ENCODE measurements at places on chromosomes 13 and 19.

DNA sequence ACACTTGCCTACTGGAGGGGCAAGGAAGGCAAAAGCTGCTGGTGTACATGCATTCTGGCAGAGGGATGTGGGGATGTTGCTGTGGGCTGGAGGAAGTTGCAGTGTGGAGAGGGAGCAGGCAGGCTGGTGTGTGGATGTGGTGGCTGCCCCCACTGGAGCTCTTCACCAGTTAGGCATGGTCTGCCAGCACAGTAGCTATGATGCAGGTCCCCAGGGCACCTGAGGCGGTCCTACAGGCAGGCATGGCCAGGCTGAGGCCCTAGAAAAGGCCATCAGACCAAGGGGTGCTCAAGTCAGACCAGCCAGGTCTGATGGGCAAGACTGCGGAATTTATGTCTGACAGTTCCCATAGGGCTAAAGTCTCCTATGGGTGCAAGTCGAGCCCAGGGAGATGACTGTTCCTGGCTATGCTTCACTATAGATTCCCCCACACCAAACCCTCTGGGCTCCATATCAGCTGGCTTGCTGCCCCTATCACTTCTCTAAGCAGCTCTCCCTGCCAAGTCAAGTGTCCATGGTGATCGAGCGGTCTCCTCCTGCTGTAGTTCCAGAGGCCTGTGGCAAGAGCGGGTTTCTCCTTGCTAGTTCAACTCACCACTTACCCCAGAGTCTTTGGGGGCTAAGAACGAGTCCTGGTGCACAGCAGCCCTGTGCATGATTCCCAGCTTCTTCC is 473.1 kb downstream of the TDRD3 start:
- no peak for DNase-seq

GRCh38 chr13:44758630-44759383 is 182.7 kb upstream of the TSC22D1 start:
- peak; percentile 4 for DNase-seq

- no peak for DNase-seq
Measured at GRCh38 chr13:90362707-90363106, 984.8 kb upstream of the MIR17HG start.

- no peak for DNase-seq
Measured at GRCh38 chr19:33815380-33816340, 19.0 kb downstream of the KCTD15 start.

- DNase-seq, result no peak
Measured at GRCh38 chr13:103731959-103732358, 665.7 kb upstream of the SLC10A2 start.

- DNase-seq, result no peak
Measured at GRCh38 chr13:110832205-110832479, 82.7 kb downstream of the ANKRD10 start.

- no peak for DNase-seq
Measured at GRCh38 chr13:41416276-41416675, 41.1 kb upstream of the RGCC start.

DNA sequence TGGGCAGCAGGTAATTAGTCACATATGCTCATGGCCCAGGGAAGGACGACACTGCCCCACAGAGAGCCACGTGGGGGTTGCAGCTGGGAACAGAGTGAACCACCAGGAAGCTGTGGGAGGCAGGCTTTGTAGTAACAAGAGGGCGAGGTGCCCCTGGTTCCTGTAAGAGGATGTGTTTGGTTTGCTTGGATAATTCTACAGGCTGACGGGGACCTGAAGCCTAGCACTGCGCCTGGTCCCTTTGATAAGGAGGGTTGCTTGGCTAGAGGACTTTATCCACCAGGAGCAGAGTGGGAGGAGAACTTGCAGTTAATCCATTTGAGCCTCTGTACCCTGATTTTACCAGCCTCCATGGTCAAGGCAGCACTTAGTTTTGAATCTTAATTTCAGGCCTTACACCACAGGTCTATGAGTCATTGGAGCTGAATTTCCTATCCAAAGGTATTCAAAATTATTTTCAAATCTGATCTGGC is 67.4 kb upstream of the CLDN10 start:
- no peak for DNase-seq

DNA sequence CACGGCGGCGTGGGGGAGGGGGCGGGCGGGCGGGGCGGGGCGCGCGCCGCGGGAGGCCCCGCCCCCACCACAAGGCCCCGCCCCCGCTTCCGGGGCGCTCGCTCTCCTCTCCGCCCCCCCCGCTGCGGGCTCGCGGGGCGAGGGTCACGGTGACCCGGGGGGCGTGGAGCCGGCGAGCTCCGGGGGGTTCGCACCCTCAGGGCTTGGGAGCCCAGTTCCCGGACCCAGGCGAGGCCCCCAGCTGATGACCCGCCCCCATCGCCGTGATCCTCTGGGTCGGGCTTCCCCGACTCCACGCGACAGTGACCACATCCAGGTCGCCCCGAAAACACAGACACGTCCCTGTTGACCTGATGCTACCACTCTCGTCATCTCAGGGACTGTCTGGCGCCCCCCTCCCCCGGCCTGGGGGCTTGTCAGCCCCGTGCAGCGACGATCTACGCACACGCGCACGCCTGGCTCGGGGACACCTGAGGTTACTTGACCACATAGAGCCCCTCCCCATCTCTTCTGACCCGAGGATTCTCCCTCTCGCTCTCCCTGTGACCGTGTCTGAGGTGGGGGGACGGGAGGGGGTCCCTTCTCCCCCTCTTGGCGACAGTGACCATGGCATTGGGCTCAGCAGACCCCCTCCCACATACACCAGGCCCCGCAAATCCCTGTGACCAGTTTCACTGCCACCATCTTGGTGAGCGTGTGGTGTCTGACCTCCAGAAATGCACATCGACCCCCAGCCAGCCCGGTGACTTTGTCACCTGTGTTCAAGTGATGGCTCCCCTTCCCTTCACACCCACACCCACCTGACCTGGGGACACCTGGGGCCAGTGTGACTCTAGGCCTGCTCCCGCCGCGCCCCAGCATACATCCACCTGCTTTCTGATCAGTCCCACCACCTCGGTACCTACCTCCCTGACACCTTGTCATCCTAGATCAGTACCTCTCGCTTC is 670 bp downstream of the MAP2K7 start:
- DNase-seq, result peak; percentile 37

- no peak for DNase-seq
Measured at GRCh38 chr13:93309886-93310523, 83.4 kb downstream of the GPC6 start.

GRCh38 chr13:40682449-40683240 is 16.2 kb upstream of the FOXO1 start:
- DNase-seq, result no peak

DNA sequence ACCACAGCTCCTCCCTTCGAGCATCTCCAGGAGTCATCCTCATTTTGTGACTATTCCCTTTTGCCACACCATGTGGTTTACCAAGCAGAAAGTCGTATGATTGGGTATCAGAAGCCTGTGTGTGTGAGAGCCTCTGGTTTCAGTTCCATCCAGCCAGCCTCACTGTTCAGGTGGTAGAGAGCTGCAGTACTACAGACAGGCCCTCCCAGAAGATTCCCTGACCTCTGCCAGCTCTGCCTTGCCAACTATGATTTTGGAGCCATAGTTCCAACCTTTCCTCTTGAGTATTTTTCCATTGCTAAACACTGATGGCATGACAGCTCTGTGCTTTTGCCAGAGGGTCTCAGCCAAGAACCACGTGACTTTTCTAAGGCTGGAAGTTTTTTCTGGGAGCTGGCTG is 82.5 kb downstream of the DHRS12 start:
- DNase-seq, result no peak

DNA sequence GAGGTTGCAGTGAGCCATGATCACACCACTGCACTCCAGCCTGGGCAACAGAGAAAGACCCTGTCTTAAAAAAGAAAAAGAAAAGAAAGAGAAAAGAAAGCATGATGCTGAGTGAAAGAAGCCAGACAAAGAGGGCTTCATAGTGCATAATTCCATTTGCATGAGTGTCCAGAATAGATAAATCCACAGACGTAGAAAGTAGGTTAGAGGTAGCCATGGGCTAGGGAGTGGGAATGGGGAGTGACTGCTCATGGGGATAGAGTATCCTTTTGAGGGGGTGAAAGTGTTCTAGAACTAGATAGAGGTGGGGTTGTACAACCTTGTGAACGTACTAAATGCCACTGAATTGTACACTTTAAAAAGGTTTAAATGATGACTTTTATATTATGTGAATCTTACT is 7.6 kb upstream of the OR1I1 start:
- no peak for DNase-seq

- DNase-seq, result no peak
Measured at GRCh38 chr13:74886502-74886901, 595.5 kb downstream of the TBC1D4 start.

DNA sequence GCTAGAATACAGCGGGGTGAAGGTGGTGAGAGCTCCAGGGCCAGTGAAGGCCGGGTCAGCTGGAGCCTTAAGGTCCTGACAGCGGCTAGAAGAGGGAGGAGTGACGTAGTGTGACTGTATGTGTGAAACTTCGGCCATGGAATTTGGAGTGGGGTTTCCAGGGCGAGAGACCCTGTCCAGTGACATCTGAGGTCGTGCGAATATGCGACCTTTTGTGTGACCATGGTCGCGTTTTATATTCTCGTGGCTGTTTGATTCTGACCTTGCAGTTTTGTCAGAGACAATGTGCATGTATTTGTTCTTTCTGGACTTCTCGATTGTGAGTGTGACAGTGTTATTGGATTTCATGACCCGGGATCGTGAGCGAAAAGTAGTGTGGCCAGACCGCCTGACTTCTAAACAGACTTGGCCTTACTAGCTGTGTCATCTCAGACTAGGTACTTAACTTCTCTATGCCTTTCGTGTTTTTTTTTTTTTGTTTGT is 405 bp upstream of the ZNF569 start:
- no peak for DNase-seq

DNA sequence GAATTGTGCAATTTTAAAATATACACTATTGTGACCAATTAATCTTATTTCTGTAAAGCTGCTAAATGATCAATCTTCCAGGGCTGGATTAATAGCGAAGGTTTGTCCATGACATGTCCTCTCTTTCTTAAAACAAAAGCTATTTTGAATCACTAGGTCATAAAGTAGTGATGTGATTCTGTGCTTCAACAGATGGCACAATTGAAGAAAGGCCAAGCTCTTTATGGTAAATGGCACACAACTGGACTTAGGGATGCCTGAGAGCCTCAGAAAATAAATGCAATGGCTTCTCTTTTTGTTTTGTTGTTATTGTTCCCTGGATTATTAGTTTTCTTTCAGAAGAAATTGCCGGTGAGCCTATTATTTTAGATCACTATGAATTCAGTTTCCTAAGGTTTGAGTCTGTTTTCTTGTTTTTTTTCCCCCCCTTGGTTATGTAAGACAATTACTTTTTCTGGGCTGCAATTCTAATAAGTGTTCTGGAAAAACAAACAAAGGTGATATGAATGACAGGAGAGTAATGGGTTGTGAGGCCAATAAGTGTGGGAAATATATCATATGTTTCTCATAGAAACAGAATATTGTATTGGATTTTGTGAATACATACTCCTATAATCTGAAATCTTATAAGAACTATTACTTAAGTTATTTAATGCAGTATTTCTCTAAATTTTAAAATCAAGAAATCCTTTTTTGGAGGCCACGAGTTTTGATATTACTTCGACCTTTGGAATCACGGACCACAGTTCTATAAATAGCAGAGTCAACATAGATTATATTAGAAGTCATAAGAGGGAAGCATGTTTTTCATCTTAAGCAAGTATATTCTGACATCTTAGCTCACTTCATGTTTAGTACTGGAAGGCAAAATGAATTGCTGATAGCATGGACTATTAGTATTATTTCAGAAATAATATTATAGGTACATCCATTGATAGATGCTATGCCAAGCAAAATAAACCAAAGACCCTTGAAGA is 16.8 kb downstream of the SLITRK1 start:
- DNase-seq, result no peak

- no peak for DNase-seq
Measured at GRCh38 chr13:34469196-34469986, 472.7 kb upstream of the NBEA start.

DNA sequence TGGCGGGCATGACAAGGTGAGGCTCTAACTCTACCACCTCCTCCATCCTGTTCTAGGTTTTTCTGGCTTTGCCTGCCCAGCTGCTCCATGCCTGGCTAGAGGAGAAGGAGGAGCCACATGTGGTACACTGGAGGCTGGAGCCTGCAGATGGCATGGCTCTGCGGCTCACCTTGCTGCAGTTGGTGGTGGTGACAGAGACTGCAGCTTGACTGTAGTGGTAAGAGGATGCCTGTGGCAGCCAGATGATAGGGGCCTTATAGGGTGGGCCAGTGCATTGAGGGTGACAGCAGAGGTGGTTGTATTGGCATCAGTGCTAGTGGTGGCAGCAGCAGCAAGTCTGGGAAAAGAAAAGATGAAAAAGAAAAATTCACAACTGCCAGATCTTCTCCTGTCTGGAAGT is 146.2 kb downstream of the TNFRSF19 start:
- DNase-seq, result no peak

GRCh38 chr13:90276216-90276615 is 1071.3 kb upstream of the MIR17HG start:
- DNase-seq, result no peak

DNA sequence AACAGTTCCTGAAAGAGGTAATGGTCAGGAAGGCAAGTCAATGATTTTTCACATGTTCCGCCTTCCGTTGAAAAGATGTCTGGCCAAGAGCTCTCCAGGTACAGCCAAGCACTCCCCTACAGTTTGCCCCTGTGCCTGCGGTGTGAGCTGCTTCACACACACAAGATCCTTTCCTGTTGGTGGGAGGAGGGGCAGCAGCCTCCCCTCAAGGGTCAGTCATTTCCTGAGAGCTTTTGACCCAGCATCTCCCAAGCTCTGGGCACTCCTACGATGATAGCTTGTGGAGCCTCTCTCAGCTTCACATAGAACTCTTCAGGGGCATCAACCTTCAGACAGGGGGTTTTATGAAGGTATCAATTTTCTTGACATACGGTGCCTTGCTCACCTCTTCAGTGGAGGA is 86.9 kb downstream of the DOCK9 start:
- DNase-seq, result no peak

DNA sequence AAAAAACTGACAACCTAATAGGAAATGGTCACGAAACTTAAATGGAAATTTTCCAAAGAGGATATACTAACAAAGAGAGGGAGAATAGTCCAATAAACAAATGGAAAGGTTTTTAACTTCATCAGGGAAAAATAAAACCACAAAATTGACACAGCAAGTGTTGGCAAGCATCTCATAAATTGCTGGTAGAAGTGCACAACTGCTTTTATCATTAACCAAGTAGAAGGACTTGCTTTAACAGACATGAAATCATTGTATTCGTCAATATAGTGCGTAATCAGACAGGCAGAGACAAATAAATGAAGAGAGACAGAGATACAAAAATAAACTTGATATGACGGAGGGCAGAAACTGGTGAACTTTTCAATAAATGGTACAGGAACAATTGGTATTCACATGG is 7.4 kb downstream of the TGDS start:
- DNase-seq, result no peak

DNA sequence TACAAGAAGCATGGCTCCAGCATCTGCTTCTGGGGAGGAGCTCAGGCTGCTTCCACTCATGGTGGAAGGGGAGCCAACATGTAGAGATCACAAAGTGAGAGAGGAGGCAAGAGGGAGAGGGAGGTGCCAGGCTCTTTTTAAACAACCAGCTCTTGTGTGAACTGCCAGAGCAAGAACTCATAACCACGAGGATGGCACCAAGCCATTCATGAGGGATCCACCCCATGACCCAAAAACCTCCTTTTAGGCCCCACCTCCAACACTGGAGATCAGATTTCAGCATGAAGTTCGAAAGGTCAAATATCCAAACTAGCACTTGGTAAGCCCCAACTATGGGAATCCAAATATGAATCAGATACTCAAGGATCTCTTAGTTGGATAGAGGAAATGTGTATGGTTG is 131.2 kb downstream of the RXFP2 start:
- DNase-seq, result no peak
